ENCODE measurements at places on chromosomes 3 and 15. TPM values are rescaled to one million over a fixed set of nuclear protein-coding genes. Genes with fewer than 3 reads are reported as not detected.
A peak's percentile ranks its signal among the peaks of the same experiment; 100 is the strongest.

- no peak for ATAC-seq
Observed at GRCh38 chr3:111473550-111473949, 68.4 kb upstream of the CD96 start.

GRCh38 chr15:48719668-48720067 is 74.2 kb upstream of the FBN1 start:
- no peak for ATAC-seq

- ATAC-seq = no peak
Observed at GRCh38 chr3:54146506-54147239, 24.3 kb downstream of the CACNA2D3 start.

DNA sequence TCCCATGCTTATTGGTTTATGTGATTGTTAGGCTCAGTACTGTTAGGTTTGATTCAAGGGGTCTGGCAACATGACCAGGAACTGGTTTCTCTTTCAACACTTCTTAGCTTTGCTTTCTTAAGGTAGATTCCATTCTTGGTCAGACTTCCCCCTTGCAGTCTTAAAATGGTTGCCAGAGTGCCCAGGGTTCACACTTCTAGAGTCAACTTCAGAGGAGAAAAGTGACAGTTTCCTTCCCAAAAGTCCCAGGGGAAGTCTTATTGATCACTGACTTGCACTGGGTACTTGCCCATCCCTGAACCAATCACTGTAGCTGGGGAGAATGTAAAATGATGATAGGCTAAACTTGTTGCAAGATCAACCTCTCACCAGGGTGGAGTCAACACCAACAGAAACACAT is 14.1 kb downstream of the MGLL start:
- no peak for ATAC-seq

GRCh38 chr3:65996589-65996988 is 42.1 kb downstream of the MAGI1 start:
- ATAC-seq = no peak

DNA sequence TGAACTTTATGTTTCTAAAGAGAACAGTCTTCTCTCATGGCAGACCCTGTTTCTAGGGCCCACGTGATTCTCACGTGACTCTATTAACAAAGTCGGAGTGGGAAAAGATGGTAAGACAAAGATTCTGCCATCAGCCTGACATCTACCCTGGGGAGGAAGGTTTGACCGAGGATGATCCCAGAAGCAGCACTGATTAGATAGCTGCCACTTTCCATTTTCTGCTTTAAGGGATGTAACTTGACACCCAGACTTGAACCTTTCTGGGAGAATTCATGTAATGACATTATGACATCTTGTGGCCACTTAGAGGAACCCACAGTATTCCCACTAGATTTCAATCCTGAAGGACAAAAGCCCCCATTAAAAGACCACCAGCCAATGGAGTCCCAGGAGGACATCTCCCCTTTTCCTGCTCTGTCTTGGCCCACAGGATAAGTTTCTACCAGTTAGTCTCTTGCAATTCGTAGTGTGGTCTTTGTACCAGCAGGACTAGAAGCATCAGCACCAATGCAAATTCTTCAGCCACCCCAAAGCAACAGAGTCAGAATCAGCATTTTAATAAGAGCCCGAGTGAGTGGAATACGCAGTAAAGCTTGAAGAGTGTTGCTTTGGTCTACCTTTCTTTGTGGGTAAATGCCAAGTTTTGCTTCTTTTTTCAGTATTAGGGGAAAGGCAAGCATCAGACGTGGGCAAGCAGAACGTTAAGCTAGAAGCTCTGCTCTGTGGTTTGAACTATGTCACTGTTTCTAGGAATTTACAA is 480.5 kb upstream of the PROK2 start:
- no peak for ATAC-seq

DNA sequence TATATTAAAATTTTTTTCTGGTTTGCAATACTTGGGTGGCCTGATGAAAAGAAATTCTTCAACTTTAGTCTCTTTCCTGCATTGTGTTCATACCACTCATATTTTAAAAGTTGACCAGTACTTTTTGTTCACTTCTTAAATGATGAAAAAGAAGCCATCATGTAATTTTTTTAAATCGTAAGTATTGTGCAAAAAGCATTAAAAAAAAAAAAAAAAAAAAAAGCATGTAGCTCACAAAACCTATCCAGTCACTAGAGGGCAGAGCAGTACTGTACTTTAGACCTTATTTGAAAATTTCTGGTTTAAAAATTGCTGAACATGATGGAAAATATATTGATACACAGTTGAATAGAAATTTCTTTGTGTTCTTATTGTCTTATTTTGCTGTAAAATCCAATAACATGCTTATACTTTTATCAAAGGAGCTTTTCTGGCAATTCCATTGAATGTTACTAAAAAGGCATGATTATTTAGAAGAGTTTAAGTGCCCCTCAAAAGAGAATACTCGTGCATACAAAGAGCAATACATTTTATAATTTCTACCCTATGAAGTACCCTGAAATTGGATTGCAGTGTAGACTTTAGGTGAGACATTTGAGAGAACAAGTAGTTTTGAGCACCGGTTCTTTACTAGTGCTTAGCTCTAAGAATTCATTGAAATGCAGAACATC is 137.7 kb downstream of the BBX start:
- peak; percentile 20 for ATAC-seq

DNA sequence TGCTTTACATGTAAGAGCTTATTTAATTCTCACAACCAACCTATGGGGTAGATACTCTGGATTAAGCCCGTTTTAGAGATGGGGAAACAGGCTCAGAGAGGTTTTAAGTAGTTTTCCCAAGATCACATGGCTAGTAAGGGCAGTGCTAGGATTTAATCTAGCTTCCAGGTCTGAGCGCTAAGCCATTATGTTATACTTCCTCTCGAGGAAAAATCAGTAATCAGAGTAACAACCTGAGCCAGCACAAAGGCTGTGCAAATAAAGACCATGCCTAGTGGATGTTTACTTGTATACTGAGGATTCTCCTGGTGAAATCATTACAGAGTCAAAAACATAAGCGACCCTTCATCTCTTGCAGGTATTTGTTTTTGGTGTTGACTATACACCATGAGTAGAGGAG is 9.0 kb downstream of the FSTL1 start:
- no peak for ATAC-seq

DNA sequence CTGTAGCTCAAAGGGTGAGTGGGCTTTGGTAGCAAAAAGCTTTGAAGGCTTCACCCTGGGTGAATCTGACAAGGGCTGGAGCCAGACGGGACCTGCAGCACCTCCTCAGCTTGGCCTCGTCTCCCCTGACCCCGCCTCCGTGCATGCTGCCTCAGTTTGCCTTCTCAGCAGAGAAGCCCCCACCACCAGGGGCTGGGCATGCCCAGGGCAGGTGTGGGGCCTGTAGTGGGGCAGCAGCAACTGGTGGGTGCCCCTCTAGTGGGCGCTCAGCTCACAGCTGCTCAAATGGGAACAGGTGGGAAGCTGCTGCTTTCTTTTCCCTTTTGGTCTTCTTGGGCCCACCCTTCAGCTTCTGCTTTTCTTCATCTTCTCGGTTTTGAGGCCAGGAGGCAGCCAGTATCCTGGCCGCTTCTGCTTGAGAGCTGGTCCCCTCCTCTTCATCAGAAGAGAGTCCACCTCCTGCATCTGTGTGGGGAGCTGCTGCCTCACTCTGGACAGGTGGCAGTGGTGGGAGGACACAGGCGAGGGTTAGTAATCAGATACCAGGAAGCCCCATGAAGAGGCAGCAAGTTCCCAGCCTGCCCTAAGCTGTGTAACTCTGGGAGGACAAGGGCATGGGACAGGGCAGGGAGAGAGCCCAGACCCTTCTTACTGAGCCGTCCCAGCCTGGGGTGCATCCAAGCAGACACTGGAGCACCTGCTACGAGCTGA is 21.0 kb downstream of the TMEM43 start:
- no peak for ATAC-seq

DNA sequence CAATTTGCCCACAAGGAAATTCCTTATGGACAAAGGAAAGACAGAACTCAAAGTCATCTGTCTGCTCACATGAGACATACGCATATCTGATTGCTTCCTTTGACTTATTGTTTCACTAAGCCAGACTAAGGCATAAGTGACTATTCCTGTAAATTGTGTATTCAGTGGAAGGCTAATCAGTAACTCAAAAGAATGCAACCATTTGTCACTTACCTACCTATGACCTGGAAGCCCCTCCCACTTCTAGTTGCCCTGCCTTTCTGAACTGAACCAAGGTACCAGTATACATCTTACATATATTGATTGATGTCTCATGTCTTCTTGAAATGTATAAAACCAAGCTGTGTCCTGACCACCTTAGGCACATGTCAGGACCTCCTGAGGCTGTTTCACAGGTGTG is 53.5 kb upstream of the PROK2 start:
- no peak for ATAC-seq

GRCh38 chr3:54045061-54045815 is 77.1 kb upstream of the CACNA2D3 start:
- no peak for ATAC-seq

- no peak for ATAC-seq
Observed at GRCh38 chr3:128344052-128344735, 122.5 kb downstream of the DNAJB8 start.

GRCh38 chr3:138786788-138787271 is 47.9 kb downstream of the PIK3CB start:
- ATAC-seq = peak; percentile 58

TP53BP1 gene
- total RNA-seq = 29.3 TPM

IVD gene
- total RNA-seq = 80.2 TPM

DISP2 gene
- 0.16 TPM for total RNA-seq

ALDH1L1 gene
- 16.3 TPM for total RNA-seq

CMTM8 gene
- 1.5 TPM for total RNA-seq

GCNT3 gene
- total RNA-seq = 2.3 TPM

EFHB gene
- 2.4 TPM for total RNA-seq

Measured in gastroesophageal sphincter (tissue), 4 donors.